ENCODE measurements at places on chromosomes 3 and 15.

GRCh38 chr3:65968996-65969395 is 69.7 kb downstream of the MAGI1 start:
- DNase-seq, result no peak

DNA sequence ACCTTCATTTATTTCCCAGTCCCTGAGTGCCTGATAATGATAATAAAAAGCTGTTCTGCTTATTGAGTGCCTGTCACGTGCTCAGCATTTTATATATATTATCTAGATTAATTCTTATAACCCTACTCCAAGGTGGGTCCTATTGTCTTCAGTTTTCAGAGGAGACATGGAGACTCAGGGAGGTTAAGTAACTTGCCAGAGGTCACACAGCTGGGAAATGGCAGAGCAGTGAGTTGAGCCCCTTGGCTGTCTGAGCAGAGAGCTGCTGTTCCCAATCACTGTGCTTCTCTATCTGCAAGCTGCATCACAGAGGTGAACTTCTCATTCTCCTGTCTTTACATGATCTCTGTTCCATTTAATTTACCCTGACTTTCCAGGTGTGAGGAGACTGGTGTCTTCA is 32.3 kb upstream of the MRPS22 start:
- no peak for DNase-seq

- peak; percentile 86 for DNase-seq
Observed at GRCh38 chr3:11720304-11720898, 76.7 kb upstream of the VGLL4 start.

DNA sequence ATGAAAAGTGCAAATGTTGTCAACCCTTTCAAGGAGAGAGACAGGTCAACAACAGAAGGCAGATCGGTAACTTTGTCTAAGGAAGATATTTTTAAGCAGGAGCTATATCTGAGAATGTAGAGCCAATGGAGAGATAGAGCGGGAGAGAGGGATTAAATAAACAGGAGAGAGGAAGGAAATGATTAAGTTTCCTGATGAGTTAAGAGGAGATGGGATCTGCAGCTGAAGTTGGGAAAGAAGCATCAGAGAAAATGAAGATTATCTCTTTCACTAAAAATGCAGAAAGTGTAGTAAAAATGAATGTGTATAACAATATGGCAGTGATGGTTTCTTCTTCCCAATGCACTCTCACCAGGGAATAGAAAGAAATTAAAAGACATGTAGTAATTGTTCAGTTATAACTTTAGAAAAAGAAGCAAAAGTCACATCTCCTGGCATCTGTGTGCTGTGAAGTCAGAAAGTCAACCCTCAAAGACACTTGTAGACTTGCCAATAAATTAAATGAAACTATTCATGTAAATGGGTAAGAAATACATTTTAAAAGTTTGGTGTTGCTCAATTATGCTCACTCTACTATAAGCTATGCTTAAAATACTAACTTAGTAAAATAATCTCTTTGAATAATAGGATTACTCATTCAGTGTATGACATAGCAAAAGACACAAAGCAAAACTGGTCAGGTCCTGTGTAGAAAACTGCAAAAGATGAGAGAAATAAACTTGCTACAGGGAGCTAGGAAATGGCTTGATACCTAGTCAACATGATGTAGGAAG is 264.6 kb downstream of the ZIC4 start:
- DNase-seq, result no peak

GRCh38 chr3:168655611-168656010 is 559.9 kb upstream of the GOLIM4 start:
- DNase-seq, result no peak

DNA sequence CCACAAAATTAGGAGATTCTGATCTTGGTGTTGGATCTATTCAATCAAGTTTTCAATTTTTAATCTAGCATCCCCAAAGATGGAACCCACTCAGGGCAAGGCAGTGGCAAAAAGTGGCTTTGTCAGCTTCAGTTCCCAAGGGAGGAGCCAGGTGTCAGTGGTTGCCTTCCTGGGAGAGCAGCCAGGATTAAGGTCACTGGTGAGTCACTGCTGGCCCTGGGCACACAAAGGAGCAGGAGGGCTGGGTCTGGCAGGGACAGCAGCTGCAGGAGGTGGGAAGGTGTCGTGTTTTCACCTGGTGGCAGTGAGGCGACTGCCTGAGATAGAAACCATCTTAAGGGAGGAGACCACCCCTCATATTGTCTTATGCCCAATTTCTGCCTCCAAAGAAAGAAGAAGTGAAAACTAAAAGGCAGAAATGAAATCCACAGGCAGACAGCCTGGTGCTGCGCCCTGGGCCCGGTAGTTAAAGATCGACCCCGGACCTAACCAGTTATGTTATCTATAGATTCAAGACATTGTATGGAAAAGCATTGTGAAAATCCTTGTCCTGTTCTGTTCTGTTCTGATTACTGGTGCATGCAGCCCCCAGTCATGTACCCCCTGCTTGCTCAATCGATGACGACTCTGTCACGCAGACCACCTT is 5.9 kb upstream of the KLHL25 start:
- DNase-seq, result no peak

- DNase-seq, result no peak
Observed at GRCh38 chr3:3927198-3927597, 128.0 kb downstream of the LRRN1 start.

GRCh38 chr3:143291836-143292447 is 172.4 kb downstream of the CHST2 start:
- DNase-seq, result no peak

GRCh38 chr15:41928637-41929620 is 35.1 kb upstream of the SPTBN5 start:
- DNase-seq, result peak; percentile 65

DNA sequence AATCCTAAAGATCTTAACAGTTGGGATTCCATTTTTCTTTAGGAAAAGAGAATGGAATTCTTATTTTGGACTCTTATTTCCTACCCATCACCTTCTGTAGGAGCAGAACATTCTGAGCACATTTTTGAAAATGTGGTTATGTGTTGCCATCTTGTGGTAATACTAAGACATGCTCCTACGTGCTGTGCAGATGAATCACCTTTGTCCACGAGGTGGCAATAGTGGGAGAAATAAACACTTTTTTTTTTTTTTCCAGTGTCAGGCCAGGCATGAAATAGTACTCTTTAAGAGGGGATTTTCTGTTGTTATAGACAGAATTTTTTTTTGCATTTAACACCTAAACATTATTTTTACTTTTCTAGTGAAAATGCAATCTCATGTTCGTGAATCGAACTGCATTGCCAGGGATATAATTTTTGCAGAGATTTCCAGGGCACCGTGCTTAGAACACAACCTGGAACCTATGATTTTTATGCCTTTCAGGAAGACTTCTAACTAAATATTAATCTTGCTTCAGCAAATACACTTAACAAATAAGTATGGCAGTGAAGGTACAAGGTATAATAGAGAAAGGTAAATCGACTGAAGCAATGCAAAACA is 196.6 kb downstream of the GAP43 start:
- DNase-seq, result peak; percentile 92

DNA sequence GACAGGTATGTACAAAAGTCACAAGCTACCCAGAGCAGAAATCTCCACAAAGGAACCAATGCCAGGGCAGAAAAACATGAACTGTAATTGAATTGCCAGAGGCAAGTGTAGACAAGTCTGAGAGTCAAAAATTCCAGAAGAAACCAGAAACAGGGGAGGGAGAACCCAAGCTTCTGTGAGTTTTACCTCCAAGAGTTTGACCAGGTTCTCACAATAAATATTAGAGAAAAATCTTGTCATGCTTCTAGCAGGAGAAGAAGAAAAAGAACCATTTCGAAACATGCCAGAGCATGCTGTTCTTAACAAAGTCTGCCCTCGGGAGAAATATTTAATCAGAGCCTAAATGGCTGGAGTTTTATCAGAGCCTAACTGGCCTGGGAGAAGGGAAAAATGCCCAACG is 32.5 kb upstream of the AP3B2 start:
- peak; percentile 9 for DNase-seq

DNA sequence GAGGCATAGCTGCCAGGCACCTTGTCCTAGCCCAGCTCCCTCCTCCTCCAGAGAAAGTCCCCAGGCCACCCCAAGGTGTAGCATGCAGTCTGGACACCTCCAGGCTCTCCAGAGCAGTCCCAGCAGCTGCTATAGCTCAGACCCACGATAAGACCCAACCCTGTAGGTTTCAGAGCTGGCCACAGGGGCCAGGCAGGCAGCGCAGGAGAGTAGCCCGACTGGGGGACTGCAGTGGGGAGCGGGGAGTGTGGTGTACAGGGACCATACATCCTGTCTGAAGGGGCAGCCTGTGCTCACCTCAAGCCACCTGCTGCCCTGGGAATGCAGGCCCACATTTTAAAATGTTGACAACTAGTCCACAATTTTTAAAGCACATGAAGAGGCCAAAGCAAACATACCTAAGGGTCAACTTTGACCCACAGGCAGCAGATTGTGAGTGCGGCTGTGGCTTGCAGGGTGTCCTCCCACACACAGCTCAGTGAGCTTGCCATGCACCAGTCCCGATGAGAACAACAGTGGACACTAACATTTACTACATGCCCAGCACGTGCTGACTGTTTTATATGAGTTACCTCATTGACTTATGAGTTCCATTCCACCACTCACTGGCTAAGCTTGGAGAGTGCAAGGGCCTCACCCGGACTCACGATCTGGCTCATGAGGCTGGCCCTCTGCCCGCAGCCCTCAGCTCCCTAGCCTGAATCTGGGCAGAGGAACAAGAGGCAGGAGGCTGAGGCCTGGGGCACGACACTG is 81.4 kb downstream of the DNAJB8 start:
- DNase-seq, result peak; percentile 90

- DNase-seq, result no peak
Observed at GRCh38 chr3:129592381-129593131, 13.9 kb downstream of the PLXND1 start.

- no peak for DNase-seq
Observed at GRCh38 chr3:29540544-29540943, 259.7 kb downstream of the RBMS3 start.

- peak; percentile 5 for DNase-seq
Observed at GRCh38 chr3:157785102-157785826, 282.0 kb upstream of the VEPH1 start.

DNA sequence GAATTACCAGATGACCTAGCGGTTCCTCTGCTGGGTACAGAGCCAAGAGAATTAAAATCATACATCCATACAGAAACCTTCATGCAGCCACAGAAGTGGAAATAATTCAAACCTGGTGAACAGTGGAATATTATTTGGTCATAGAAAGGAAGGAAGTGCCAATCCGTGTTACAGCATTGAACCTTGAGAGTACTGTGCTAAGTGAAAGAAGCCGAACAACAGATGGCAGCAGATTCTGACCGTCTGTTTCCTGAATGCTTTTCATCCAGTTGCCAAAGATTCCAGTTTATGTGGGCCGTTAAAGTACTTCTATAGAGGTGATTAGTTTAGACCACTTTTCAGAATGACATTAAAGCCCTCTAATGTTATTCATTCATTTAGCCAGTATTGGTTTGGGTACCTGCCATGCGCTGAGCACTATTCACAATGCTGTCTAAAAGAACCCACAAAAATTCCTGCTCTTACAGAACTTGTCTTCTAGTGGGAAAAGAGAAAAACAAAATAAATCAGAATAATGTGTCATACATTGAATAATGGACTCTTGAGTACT is 45.8 kb upstream of the SENP5 start:
- no peak for DNase-seq

GRCh38 chr3:135083756-135084155 is 288.7 kb downstream of the EPHB1 start:
- DNase-seq, result no peak

Measured in G401 (cell line).